ENCODE measurements at places on chromosomes 4 and X. TPM values are rescaled to one million over a fixed set of nuclear protein-coding genes. Genes with fewer than 3 reads are reported as not detected.

DNA sequence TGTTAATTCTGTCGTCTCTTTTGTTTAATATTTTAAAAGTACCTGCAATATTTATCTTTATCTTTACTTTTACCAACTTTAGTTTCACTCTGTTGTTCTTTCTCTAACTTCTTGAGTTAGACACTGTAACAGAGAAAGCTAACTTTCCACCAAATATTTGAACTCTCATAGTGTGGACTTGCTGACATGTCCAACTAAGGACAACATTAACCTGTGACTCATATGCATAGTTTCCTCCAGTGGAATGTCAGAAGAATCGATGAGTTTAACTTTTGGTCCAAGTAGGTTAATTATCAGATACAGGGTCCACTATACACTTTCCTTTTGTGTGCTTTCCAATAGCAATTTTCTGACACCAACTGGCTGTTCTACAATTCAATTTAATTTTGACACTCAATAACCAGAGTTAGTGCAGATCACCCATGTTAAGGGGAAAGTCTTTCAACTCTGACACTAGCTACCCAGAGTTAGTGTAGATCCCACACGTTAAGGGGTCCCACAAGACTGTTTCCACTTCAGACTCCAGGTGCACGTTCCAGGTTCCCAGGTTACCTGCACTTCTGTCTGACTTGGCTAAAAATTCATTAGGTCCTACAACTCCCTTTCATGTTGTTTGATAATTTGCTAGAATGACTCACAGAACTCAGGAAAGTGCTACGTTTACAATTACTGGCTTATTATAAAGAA is 559.0 kb upstream of the AMOT start:
- no peak for DNase-seq

DNA sequence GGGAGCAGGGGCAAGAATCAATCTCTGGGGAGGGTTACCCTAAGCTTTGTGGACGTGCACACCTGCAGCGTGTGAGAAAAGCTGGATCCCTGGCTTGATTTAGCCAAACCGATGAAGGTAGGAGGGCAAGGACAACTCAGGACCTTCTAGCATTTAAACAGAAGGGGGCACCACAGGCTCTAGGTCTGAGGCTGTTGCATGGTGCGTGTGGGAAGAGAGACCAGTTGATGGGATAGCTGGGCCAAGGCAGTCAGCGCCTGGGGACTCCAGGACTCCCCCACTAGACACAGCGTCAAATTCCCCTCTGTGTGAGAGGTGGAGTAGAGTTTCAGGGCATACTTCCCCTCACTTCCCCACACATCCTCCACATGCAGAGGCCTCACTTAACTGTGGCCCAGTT is 4.3 kb downstream of the GABRQ start:
- DNase-seq, result no peak

DNA sequence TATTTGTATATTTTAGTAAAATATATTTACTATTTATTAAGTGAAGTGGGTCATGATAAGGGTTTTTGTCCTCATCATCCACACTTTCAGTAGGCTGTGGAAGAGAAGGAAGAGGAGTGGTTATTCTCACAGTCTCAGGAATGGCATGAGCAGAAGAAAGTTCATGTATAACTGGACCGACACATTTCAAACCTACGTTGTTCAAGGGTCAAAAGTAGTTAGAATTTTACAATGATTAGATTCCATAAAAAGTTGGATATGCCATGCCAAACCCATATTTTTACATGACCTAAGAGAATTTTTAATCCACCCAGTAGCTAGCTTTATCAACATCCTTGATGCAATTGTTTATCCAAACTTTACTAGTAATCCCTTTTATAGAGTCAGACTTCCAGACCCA is 15.6 kb upstream of the MAGEA8 start:
- DNase-seq, result no peak

The GPC3 gene
- total RNA-seq, result not detected

- DNase-seq, result no peak
Measured at GRCh38 chr4:36841583-36842326, 402.8 kb upstream of the NWD2 start.

DNA sequence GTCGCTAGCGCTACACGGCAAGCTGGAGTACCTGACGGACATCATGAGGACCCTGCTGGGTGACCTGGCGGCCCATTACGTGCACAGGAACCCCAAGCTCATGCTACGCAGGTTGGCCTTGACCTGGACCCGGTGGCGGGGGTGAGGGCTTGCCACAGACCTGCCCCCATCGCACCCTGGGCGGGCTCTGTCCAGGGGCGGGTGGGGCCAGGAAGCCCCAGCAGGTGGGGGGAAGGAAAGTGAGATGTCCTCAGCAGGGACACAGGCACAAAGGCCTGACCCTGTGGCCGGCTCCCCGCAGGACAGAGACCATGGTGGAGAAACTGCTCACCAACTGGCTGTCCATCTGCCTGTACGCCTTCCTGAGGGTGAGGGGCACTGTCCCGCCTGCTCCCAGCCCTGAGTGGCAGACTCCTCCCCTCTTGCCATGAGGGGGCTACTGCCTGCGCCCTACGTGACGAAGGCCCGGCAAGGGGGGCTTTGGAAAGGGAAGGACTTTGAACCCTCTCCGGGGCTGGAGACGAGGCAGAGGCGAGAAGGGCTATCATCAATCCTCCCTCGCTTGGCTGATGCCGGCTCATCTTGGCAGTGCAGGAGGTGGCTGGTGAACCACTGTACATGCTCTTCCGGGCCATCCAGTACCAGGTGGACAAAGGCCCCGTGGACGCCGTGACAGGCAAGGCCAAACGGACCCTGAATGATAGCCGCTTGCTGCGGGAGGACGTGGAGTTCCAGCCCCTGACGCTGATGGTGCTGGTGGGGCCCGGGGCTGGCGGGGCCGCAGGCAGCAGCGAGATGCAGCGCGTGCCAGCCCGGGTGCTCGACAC is 5.3 kb upstream of the SRPK3 start:
- DNase-seq, result no peak

GRCh38 chrX:119753639-119754257 is 4.6 kb upstream of the SOWAHD start:
- DNase-seq, result peak; percentile 48

GRCh38 chr4:25925486-25926201 is 11.6 kb downstream of the SMIM20 start:
- DNase-seq, result peak; percentile 60

DNA sequence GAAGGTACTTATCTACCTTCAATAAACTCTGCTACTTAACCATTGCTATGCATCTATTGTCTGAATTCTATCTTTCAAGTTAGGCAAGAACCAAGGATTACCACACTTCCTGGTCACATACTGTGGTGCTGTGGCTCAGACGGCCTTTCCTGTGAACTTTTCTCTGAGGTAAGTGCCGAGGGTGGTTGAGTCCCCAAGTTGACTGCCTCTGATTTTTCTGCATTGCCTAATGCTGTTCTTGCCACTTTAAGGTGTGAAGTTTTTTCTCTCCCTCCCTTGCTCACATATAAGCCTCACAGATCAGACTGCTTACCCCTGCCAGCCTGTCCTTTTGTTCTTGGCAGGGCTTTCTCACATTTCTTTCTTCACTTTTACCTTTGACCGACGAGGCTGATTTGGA is 348.0 kb upstream of the POU3F4 start:
- DNase-seq, result no peak

The FOXR2 gene
- not detected for total RNA-seq

DNA sequence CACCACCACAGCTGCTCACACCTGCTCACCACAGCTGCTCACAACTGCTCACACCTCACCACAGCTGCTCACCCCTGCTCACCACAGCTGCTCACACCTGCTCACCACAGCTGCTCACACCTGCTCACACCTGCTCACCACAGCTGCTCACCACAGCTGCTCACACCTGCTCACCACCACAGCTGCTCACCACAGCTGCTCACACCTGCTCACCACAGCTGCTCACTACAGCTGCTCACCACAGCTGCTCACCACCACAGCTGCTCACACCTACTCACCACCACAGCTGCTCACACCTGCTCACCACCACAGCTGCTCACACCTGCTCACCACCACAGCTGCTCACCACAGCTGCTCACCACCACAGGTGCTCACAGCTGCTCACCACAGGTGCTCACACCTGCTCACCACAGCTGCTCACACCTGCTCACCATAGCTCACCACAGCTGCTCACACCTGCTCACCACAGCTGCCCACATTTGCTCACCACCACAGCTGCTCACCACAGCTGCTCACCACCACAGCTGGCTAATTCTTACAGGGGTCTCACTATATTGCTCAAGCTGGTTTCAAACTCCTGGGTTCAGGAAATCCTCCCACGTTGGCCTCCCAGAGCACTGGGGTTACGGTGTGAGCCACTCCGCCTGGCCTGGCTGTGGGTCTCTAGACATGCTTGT is 30.4 kb upstream of the CPLX1 start:
- DNase-seq, result peak; percentile 26

GRCh38 chrX:51608126-51608525 is 10.6 kb downstream of the CENPVL3 start:
- peak; percentile 38 for DNase-seq

- no peak for DNase-seq
Measured at GRCh38 chr4:158871335-158871724, 102.5 kb downstream of the FNIP2 start.

The SHROOM3 gene
- 0.46 TPM for total RNA-seq

GRCh38 chrX:129636175-129636681 is 18.5 kb downstream of the APLN start:
- no peak for DNase-seq

DNA sequence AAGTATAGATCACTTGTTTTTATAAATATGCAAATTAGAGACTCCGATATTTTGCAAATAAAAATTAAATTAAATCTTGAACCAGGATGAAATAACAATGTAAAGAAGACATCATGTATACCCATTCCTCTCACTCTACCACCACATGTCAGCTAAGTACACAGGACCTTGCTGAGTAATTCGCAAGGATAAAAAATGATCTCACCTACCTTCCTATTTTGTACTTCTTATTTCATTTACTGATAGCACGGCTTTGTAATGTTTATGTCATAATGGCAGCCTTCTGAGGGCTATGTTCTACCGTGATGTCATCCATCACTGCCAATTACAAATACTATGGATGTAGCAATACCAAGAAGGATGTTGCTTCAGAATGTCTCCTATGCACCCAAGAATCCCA is 10.9 kb upstream of the SMR3B start:
- no peak for DNase-seq

- peak; percentile 47 for DNase-seq
Measured at GRCh38 chrX:17580539-17581152, 156.6 kb upstream of the SCML1 start.

GRCh38 chr4:156298230-156298629 is 344.6 kb upstream of the CTSO start:
- peak; percentile 99 for DNase-seq

DNA sequence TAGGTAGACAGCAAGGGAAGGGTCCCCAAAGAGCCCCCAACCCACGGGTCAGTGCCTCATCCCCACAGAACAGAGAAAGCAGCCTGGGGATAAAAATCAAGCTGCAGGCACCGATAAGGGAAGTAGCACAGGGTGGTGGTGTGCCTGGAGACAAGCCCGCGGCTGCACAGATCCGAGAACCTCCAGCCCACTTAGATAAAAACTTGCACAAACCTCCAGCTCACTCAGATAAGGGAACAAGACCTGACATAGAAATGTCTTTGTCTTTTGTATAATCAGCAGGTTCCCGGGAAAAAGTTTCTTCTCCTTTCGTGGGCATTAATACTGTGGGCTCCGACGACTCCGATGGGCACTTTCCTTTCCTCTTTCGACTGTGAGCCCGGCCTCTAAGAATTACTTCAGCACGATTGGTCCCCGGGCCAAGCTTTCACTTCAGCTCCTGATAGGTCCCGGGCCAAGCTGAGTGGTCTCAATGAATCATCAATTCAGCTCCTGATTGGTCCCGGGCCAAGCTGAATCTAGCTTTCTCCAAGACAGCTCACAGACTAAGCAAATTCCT is 32.4 kb downstream of the PRDX4 start:
- no peak for DNase-seq

- DNase-seq, result peak; percentile 47
Measured at GRCh38 chr4:170089274-170089667, 485 bp downstream of the AADAT start.

The KIF4A gene
- 38.9 TPM for total RNA-seq

DNA sequence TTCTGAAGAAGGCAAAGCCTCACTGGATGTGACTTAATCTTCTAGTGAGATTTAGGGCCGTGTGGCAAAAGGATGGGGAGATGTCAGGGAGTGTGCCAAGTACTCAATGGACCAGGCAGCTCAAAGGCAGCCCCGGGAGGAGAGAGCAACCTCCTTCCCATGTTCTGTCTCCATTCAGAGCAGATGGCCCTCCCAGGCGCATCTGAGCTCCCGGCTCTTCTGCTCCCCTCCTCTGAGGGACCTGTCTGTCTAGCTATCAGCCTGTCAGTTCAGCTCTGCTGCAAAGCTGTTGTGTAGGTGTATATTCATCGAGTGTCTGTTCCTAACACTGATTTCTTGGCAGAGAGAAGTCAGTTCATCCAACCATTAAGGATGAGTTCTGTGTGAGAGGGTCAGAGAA is 10.9 kb upstream of the PORCN start:
- no peak for DNase-seq

The RASL11B gene
- 0.32 TPM for total RNA-seq

DNA sequence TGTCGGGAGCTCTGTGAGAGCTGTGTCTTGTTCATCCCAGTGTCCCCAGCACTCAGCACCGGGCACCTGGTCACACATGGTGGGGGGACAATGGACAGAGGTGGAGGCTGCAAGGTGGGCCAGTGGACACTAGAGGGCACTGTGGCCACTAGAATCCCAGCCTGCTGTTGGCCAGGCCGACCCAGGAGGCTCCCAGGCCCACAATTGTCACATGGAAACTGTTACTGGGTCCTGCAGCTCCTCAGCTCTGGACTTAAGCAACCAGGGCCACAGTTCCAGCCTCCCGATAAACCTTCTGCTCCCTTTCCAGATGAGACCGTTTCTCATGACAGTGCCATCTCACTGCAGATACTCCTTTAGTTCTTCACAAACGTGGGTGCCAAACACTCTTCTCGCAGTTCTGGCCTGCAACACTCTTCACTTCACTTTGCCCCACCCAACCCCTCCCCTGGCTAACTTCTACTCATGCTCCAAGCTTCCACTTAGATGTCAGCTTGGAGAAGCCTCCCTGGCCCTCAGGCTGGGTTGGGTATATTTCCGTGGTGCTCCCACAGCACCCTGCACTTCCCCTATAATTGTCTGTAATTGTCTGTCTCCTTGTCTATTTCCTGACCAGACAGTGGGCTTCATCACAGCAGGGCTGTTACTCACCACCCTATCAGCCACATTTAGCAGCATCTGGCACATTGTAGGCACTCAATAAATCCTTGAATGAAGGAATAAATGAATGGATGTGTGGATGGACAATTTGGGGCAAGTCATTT is 3.5 kb upstream of the IQSEC2 start:
- DNase-seq, result peak; percentile 25

The ZNF630 gene
- total RNA-seq, result 3.0 TPM

DNA sequence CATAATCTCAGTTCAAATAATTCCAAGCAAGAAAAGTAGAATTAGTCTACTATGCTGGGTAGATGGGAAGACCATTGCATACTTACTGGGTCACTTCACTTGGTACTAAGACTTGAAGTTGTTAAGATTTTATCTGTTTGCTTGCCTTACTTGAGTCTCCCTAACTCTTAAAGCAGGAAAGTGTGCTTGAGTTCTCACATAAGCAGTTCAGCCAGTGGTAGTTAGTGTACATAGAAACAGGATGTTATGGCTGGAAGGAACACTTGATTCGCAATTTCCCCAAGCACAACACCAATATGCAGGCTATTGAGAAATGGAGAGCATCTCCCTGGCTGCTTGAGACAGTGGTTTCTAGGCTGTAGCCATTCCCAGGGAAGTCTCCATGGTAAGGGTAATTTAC is 176.1 kb downstream of the MSL3 start:
- DNase-seq, result no peak

The CLDN34 gene
- total RNA-seq, result not detected

- no peak for DNase-seq
Measured at GRCh38 chr4:24971192-24971591, 58.4 kb upstream of the CCDC149 start.

- no peak for DNase-seq
Measured at GRCh38 chr4:7722766-7723387, 216.8 kb downstream of the AFAP1 start.
